ENCODE measurements at places on chromosomes 12 and 14. TPM values are rescaled to one million over a fixed set of nuclear protein-coding genes. Genes with fewer than 3 reads are reported as not detected.

DNA sequence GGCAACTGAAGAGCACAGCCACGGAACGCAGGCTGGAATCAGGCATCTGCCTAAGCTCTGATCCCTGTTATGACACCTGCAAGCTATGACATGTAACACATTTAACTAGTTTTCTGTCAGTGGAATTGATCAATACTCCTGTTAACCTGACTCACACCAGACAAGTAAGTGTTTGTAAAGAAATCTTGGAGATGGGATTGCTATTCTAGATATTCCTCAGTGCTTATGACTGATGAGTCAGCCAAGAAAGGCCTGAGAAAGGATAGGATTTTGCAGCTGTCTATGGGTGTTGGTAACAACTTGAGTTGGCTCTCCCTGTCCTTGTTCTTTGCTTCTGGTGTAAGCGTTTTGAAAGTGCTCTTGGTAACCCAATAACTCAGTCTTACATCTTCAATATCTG is 110.5 kb downstream of the GPR135 start:
- no peak for DNase-seq

- no peak for DNase-seq
Measured at GRCh38 chr12:127126260-127126628, 1140.7 kb upstream of the TMEM132C start.

- DNase-seq = no peak
Measured at GRCh38 chr14:37970696-37971095, 237.0 kb upstream of the SSTR1 start.

GRCh38 chr12:49375406-49375805 is 8.1 kb downstream of the SPATS2 start:
- no peak for DNase-seq

GRCh38 chr14:21234112-21234511 is 35.1 kb downstream of the HNRNPC start:
- no peak for DNase-seq

- no peak for DNase-seq
Measured at GRCh38 chr12:82361461-82361915, 3.2 kb downstream of the METTL25 start.

DNA sequence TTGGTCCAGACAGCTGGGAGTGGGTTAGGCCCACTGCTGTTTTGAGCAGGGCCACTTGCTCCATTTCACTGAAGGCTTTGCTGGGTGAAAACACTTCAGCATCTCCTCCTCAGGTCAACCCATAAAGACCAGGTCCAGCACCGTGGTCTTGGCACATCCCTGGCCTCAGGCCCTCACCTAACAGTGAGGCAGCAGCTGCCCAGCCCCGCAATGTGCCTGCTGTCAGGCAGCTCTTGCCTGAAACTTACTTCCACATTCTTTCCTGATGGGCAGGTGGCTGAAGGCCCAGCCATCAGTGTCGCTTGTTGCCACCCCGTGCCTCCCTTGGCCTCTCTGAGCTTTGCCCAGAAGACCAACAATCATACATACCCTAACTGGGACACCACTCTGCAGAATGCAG is 54.4 kb downstream of the ANAPC7 start:
- no peak for DNase-seq

Gene FAR2
- not detected for total RNA-seq
